ENCODE measurements at places on chromosomes 12 and 14.

GRCh38 chr12:12872934-12873275, 18.5 kb upstream of the GPRC5A start:
- DNase-seq, result no peak

- DNase-seq, result no peak
These were observed 24.5 kb downstream of the PCNX4 start for GRCh38 chr14:60116181-60116580.

- DNase-seq, result no peak
These were observed 45.4 kb upstream of the PPP4R3A start for GRCh38 chr14:91555531-91555930.

- peak; percentile 76 for DNase-seq
These were observed 42.2 kb upstream of the ATP23 start for GRCh38 chr12:57899010-57899662.

DNA sequence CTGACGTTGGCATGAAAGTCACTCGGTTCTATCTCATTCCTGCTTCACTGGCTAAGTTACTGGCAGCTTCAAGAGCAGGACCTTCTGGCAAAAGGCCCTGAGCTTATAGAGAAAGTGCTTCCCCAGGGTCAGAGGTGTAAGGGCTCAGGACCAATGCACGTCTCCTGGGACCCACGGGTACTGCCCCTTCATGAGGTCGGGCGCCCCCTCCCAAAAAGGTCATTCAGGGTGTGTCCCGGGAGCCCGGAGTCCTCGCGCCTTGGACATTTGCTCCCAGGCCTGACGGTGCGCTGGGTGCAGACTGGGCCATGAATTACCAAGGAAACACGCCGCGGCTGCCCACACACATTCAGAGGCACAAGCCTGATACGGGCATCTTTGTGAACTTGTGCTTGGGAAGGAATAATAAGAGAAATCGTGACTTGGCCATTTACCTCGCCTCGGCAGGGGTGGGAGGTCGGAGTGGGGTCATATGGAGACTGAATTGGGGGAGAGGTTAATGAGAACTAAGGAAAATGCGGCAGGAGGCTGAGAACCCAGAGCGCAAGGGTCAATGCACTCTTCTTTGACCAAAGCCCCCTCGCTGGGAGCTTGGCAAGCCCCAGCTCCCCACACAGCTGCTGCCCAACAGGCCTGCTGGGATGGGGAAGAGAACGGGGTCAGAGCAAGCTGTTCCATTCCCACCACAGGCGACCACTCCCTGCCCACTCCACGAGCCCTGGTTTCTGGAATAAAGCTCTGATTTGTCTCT, 15.7 kb upstream of the SLC6A12 start:
- DNase-seq, result no peak

DNA sequence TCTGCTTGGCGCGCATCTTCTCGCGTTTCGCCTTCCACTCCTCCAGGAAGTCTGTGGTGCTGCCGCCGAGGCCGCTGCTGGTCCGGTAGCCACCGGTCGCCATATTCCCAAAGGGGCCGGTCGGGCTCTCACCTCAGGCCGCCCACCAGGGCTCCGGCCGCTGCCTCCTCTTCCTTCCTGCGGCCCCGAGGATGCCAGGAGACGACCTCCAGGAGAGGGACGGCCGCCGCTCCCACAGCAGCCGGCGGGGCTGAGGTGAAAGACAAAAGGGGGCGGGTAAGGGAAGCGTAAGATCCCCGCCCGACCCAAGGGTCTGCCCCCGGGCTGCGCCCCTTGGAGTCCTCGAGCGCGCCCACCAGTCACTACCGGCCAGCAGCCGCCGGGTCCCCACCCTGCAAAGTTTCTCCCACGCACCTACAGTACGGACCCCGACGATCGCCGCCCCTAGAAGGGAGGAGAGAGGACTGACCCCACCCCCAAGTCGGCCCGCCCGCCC, 574 bp downstream of the PAWR start:
- DNase-seq, result peak; percentile 39

GRCh38 chr12:82954572-82954971, 267.9 kb downstream of the TMTC2 start:
- DNase-seq, result no peak

DNA sequence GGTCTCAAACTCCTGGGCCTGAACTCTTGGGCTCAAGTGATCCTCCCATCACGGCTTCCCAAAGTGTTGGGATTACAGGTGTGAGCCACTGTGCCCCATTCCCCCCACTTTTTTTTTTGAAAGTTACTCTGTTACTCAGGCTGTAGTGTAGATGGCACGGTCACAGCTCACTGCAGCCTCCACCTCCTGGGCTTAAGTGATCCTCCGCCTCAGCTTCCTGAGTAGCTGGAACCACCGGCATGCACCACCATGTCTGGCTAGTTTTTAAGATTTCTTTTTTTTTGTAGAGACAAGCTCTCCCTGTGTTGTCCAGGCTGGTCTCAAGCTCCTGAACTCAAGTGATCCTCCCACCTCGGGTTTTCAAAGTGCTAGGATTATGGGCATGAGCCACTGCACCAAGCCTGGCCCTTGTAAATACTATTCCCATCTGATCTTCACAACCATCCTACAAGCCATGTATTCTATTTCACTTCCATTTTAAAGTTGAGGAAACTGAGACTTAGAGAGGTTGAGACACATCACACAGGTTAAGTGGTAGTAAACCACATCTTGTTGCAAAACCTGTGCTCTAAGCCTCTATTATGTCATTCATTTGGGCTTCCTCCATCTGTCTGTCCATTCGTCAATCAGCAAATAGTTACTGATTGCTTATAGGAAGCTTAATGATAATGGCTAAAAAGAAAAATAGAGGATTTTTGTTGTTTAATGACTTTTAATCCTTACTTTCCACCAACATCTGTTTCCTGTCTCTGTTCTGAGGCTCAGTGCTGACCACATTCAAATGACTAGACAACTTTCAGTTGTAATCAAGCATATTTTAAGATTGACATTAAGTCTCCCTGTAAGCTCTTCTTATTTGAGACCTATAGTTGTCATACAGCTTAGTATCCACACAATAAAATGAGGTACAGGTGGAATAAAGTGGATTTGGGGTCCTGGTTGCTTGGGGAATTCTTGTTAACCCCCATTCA, 9.2 kb downstream of the ASCL4 start:
- no peak for DNase-seq

DNA sequence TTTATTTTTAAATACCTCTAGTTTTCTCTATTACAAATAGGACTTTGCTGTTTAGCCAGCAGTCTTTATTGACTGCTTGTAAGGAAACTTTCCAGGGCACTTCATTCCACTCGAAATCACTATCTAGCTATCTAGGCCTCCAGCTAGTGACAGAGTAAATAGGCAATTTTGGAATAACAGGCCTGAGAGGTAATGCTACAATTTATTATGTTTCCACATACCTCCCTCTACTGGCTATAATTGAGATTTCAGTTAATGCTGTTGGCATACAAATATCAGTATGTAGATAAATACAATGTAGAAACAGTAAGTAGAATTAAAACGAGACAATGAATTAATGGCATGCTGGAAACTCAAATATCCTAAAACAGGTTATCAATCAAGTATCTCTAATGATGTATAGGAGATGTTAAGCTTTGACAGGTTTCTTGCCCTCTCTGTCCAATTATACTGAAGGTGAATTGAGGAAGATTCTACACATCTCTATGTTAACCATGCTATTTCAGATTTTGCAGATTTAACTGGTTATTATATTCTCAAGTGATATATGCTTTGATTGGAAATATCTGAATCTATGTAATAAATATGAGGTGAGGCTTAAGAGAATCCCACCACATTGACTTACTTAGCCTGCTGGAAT, 7.2 kb downstream of the DTD2 start:
- DNase-seq, result no peak

- no peak for DNase-seq
These were observed 365 bp upstream of the ABHD4 start for GRCh38 chr14:22597771-22598098.

- no peak for DNase-seq
These were observed 400.8 kb downstream of the GXYLT1 start for GRCh38 chr12:41743835-41744234.

DNA sequence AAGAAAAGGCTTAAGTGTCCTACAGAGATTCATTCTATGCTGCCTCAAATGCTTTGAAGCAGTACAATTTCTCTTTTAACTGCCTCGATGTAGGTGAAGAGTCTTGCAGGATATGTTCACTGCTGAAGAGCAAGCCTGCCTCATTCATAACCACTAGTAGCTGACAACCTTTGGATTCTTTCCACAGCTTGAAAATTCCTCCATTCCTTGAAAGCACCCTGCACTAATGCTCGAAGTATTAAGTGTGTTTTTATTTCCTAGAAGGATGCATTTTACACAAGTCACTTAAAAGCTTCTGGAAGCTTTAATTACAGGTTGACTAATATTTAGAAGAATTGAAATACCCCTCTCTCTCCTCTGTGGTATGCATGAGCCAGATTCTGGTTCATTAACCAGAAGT, 429.4 kb downstream of the DIO2 start:
- no peak for DNase-seq

DNA sequence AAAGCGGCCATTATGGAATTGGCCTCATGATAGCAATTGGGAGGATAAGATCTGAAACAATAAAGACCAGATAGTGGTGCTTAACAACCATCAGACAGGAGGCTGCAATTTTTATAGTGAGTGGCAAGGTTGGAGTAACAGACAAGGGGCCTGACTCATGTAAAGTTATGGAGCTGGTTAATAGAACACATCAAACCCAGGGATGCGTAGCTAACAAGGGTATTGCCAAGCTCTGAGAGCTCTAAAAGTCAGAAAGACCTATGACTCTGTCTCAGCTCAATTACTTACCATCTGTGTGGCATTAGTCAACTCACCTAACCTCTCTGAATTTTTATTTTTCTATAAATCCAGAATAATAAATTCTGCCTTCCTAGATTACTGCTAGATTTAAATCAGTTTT, 1731.5 kb upstream of the FLRT2 start:
- no peak for DNase-seq

GRCh38 chr12:120688527-120689071, 1.6 kb downstream of the MLEC start:
- DNase-seq, result no peak

GRCh38 chr14:57290751-57291150, 22.0 kb downstream of the AP5M1 start:
- DNase-seq, result no peak

GRCh38 chr14:50311337-50311971, 575 bp downstream of the L2HGDH start:
- DNase-seq, result no peak

- no peak for DNase-seq
These were observed 328.0 kb upstream of the ATP2B1 start for GRCh38 chr12:90036637-90037036.

DNA sequence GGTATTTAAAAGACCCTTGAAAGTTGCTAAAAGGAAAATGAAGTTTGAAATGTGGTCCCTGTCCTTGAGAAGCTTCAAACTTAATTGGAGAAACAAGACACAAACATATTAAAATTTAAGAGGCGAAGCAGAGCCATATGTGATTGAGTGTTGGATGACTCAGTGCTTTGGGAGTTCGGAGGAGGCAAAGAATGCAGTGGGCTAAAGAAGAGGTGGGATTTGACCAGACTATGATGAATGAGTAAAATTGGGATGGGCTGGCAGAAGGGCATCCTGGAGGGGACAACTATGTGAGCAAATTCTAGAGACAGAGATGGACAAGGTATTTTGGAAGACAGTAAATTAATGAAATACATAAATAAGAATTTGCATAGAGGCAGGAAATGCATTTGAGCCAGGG, 358.6 kb downstream of the EGLN3 start:
- no peak for DNase-seq

DNA sequence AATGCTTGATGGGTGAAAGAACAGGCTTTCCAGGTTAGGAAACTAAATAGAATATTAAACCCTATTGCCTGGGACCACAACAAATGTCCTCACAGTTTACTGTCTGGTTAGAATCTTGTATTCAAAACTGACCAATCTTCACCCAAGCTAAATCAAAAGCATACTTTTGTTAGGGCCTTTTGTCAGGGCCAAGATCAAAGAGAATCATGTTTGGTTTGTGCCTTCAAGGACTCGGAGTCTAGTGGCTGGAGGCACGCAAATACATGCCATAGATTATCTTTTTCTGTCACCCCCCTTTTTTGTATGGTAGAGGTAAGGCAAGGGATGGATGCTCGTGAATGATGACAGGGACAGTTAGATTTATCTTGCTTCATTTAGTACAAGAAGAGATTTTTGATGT, 51.1 kb upstream of the AKAP6 start:
- DNase-seq, result no peak

DNA sequence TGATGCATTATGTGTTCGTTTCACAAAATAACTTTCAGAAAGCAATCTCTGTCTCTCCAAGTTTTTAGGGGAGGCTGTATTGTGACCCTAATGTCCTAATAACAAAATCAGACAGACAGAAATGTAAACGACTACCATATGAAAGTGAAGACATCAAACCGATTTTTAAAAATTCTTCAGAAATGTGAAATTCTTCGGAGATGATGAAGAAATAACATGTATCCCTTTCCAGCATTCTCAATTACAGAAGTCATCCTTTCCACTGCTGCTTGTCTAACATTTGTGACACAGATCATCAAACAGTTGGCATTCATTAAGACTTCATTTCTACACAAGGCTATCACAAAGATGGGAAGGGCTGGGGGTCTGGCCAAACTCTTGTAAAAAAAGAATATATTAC, 41.0 kb downstream of the DMAC2L start:
- no peak for DNase-seq

DNA sequence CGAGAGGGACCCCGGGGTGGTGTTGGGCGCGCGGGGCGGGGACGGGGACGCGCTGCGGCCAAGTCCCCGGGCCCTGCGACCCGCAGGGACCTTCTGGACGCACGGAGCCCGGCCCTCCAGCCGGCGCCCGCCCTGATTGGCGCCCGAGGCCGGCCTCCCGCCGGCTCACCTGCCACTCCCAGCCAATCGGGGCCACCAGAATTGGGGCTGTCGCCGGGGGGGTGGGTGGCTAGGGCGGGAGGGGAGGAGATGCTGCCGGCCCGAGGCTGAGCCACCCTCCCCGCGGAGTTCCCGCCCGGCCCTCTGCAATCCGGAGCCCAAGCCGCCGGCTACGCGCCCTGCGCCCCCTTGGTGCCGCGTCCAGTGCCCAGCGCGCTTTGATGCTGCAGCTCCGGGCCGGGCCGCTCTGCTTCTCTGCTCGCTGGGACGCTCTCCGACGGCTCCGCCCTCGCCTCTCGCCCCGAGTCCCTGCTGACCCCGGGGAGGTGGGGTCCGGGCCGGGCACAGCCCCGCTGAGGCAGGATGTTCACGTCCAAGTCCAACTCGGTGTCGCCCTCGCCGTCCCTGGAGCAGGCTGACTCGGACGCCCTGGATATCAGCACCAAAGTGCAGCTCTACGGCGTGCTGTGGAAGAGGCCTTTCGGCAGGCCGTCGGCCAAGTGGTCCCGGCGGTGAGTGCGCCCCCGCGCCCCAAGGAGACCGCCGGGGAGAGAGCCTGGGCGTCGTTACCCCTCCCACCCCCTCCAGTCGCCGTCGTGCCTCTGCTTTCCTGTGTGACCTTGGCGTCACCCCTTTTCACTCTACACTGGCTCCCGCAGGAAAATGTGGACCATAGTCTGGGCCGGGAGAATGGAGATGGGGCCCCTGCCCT, at the start of gene PLEKHD1:
Gene PLEKHD1 (plus strand): TSS at position 285 of the 871 bp plus-strand sequence. CDS start 238 bp downstream, at position 523.
- DNase-seq, result no peak
